Sciatic nerve (tissue), 2 donors: ENCODE measurements at places on chromosomes 16 and 17. TPM values are rescaled to one million over a fixed set of nuclear protein-coding genes. Genes with fewer than 3 reads are reported as not detected.

Gene VPS35L
- total RNA-seq, result 61.4 TPM

Gene C17orf50
- total RNA-seq, result not detected

Gene NR1D1
- total RNA-seq, result 69.8 TPM

Gene TPSAB1
- total RNA-seq, result 11.5 TPM

Gene GPR139
- not detected for total RNA-seq

Gene CEP295NL
- 16.7 TPM for total RNA-seq

Gene TLCD3A
- total RNA-seq, result 10.1 TPM

Gene ASPHD1
- total RNA-seq, result 5.0 TPM

Gene KDM6B
- 41.0 TPM for total RNA-seq

Gene KCNJ18
- total RNA-seq, result not detected

DNA sequence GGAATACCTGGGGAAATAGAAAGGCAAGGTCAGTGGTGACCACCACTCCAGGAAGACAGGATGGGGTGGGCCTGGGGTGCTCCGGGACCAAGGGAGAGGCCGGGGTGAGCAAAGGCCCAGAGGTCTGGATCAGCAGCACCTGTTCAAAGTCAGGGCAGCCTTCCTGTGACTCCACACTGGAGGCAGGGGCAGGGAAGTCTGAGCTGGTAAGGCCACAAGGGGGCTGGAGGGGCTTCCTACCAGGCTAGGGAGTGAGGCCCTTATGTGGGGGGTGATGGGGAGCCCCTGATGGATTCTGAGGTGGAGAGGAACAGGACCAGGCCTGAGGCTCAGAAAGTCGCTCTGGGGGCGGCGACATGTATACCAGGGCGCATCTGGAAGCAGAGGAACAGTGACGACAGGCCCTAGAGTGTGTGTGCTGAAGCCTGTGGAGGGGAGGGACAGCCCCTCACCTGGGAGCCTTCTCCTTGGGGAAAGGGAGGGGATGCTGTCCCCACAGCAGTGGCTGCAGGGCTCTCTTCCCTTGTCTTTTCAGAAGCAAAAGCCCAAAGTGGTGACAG, 3.7 kb downstream of the C16orf78 start:
- no peak for DNase-seq

DNA sequence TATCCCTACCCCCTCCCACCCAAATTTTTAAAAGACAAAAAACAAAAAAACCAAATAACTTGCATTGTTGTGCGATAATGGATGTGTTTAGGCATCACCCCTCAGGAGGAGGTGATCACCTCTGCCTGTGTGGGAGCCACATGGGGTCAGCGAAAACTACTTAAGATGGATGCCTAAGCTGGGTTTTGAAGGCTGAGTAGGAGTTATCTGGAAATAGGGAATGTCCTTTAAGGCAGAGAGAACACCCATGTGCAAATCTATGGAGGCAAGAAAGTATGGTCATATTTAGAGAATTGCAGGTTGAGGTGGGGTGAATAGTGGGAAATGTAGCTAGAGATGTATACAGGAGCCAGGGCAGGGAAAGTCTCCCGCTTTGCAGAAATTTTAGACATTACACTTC, 5.6 kb upstream of the TACO1 start:
- no peak for DNase-seq

DNA sequence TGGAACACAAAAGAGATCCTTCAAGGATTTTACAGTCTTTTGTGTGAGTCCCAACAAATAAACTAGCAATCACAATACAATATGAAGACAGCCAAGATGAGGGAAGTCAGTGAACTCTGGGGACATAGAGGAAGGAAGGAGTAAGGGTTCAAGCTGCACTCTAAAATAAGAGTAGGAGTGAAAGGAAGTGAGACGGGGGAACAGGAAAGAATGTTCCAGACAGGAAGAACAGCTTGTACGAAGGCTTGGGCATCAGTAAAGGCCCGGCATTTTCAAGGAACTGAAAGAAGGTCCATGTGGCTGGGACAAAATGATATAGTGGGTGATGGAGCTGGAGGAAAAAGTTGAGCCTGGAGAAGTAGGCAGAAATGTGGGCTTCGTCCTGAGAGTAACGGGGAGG, 4.5 kb downstream of the CCL17 start:
- no peak for DNase-seq

- DNase-seq, result no peak
Measured at GRCh38 chr17:29583324-29584248, 5.9 kb downstream of the GIT1 start.

GRCh38 chr17:17377071-17377967, 74.1 kb downstream of the NT5M start:
- DNase-seq, result no peak

DNA sequence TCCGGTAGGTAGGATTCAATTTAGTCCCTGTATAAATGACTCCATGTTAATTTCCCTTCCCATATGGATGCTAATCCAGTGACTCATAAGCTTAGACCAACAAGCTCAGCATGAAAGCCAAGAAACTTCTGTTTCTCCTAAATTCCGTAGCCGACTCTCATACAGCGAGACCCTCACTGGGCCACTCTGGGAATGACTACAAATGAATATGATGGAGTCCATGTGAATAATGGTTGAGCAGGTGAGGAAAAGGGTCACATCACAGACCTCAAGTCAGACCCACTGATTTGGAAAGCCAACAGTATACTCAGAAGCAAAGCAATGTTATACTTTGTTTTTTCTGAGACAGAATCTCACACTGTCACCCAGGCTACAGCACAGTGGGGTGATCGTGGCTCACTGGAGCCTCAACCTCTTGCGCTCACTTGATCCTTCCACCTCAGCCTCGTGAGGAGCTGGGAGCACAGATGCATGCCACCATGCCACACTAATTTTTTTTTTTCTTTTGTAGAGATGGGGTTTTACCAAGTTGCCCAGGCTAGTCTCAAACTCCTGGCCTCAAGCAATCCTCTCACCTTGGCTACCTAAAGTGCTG, 14.6 kb downstream of the RSL1D1 start:
- DNase-seq, result no peak

- no peak for DNase-seq
Measured at GRCh38 chr16:58034128-58034685, 8.7 kb downstream of the MMP15 start.

GRCh38 chr17:42288803-42289610, 709 bp downstream of the STAT5A start:
- DNase-seq, result peak; percentile 68

GRCh38 chr16:27174798-27175197, 28.5 kb upstream of the KDM8 start:
- no peak for DNase-seq

DNA sequence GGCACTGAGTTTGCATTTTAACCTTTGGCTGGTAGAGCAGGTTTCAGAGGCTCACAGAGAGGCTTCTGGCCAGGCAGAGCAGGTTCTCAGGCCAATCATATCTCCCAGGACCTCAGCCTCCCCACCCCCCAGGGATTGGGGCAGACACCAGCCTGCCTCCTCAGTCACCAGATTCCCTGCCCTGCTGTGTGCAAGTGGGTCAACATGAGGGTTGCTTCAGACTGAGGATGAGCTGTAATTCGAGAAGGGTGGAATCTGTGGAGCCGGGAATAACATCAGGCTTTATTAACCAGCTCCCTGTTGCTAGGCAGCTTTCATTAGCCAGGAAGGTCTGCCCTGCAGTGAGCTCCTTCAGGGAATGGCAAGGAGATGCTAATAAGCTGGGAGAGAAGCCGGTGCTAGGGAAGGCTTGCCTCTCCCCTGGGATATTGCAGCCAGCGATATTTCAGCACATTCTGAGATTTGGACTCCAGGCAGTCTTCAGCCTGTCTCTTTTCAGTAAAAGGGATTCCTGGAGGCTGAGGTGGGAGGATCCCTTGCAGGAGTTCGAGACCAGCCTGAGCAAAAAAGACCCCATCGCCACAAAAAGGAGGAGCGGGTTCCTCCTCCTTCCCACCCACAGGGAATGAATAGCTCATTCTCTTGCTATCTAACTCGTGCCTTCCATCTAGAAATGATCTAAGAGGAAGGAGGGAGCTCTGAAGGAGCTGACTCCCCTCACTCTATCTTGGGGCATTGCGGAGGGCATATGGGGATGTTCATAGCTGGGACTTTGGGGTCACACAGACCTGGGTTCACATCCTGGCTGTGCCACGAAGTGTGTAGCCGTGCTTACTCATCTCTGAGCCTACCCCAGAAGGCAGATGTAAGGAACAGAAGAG, 10.7 kb downstream of the SGSM2 start:
- peak; percentile 55 for DNase-seq

DNA sequence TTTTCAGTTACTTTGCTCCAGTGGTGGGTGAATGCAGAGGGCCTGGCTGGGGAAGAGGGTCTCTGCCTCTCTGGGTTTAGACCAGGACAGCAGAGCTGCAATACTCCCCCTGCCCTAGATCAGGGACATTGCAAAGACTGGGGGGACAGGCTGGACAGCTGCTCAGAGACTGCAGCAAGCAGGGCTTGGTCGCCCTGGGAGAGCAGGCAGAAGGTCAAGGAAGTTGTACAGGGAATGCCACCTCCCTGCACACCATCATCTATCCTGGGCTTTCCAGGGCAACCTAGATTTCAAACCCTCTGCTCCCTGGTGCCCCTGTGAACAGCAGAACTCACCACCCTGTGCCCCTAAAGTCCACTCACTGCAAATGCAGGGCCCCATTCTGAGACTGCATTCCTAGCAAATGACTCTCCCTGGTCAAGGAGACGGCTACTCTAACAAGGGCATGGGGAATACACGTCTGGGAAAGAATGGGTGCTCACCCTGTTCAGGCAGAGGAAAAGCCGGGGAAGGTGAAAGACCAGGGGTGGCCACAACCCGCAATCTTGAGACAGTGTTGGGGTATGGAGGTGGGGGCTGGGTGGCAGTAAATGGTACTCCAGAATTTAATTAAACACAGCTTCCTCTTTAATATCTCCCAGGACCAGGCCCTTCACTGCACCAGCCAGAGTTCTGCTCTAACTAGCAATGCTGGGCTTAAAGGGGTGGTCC, 1.0 kb downstream of the KIFC3 start:
- DNase-seq, result no peak

GRCh38 chr16:76583945-76584344, 306.7 kb downstream of the CNTNAP4 start:
- no peak for DNase-seq

DNA sequence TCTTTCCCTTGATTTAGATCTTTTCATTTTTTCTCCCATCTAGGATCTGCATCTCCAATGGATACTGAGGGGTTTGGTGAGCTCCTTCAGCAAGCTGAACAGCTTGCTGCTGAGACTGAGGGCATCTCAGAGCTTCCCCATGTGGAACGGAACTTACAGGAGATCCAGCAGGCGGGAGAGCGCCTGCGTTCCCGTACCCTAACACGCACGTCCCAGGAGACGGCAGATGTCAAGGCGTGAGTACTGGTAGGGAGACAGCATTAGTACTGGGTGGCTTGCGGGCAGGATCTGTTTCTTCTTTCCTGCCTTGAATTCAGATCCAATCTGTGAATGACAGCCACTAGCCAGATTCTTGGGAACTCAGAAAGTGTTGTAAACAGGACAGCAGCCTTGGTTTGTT, 18.3 kb downstream of the NUP93 start:
- DNase-seq, result no peak

- no peak for DNase-seq
Measured at GRCh38 chr17:50365165-50365564, 7.8 kb downstream of the MRPL27 start.

GRCh38 chr16:30115238-30115637, 1.9 kb upstream of the GDPD3 start:
- no peak for DNase-seq
